ENCODE measurements at places on chromosomes 7 and 10. TPM values are rescaled to one million over a fixed set of nuclear protein-coding genes. Genes with fewer than 3 reads are reported as not detected.

- H3K4me1 ChIP-seq, result no peaks in the 10 kb centered on the region
- DNase-seq, result no peak
- no peak overlapping the region for H3K27ac ChIP-seq
- H3K27me3 ChIP-seq, result no peaks in the 10 kb centered on the region
- no peaks in the 10 kb centered on the region for H3K36me3 ChIP-seq
- no peak overlapping the region for H3K4me3 ChIP-seq
Observed at GRCh38 chr7:117741962-117742361, 131.3 kb downstream of the CTTNBP2 start.

DNA sequence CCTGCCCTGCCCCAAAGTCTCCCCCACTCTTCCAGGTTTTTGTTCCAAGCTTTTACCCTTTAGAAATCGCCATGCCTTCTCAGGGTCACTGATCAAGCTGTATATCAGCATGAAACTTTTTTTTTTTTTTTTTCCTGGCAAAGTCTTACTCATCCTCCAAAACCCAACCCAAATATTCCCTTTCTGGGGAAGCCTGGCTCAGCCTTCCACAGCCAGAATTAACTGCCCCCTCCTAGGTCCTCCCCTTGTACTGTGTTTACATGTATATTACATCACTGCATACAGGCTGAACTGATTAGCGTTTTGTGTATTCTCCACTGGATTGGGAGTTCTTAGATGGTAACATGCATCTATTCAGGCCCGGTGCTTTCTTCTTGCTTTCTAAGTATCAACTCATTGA, 4.6 kb upstream of the NOBOX start:
- peaks cover 8% of the 10 kb centered on the region for H3K4me1 ChIP-seq
- no peak for DNase-seq
- no peaks in the 10 kb centered on the region for H3K36me3 ChIP-seq
- no peak overlapping the region for H3K27ac ChIP-seq
- H3K27me3 ChIP-seq, result no peaks in the 10 kb centered on the region
- no peak overlapping the region for H3K4me3 ChIP-seq

- no peak for DNase-seq
- H3K4me1 ChIP-seq, result no peaks in the 10 kb centered on the region
- no peak overlapping the region for H3K4me3 ChIP-seq
- no peaks in the 10 kb centered on the region for H3K27me3 ChIP-seq
- no peak overlapping the region for H3K27ac ChIP-seq
Observed at GRCh38 chr7:118040562-118040961, 143.4 kb upstream of the LSM8 start.

GRCh38 chr7:117269886-117270285, 53.0 kb downstream of the WNT2 start:
- no peak overlapping the region for H3K27ac ChIP-seq
- H3K4me3 ChIP-seq, result no peak overlapping the region
- no peaks in the 10 kb centered on the region for H3K27me3 ChIP-seq

GRCh38 chr10:113997428-113997827, 46.2 kb upstream of the ADRB1 start:
- H3K27ac ChIP-seq, result no peak overlapping the region
- H3K4me3 ChIP-seq, result no peak overlapping the region
- DNase-seq, result no peak
- H3K4me1 ChIP-seq, result no peaks in the 10 kb centered on the region
- H3K27me3 ChIP-seq, result no peaks in the 10 kb centered on the region
- no peaks in the 10 kb centered on the region for H3K36me3 ChIP-seq

DNA sequence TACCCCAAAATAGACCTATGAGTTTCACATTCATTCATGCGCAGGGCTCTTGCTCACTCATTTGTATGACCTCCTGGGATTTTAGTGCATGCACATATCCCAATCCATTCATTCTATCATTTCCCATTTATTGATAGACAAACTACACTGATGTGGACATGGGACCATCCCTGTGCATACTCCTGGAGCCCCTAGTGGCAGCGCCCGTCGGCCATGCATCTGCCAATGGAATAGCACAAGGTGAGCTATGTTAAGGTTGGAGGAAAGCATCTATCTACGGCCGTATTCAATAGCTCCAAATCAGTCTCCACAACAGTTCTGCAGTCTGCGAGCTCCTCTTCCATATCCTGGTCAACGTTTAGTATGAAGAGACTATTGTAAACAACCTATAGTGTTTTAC, 31.7 kb upstream of the FIGNL1 start:
- H3K4me3 ChIP-seq, result no peak overlapping the region
- H3K4me1 ChIP-seq, result no peaks in the 10 kb centered on the region
- no peak for DNase-seq
- H3K27me3 ChIP-seq, result no peaks in the 10 kb centered on the region
- H3K36me3 ChIP-seq, result no peaks in the 10 kb centered on the region

DNA sequence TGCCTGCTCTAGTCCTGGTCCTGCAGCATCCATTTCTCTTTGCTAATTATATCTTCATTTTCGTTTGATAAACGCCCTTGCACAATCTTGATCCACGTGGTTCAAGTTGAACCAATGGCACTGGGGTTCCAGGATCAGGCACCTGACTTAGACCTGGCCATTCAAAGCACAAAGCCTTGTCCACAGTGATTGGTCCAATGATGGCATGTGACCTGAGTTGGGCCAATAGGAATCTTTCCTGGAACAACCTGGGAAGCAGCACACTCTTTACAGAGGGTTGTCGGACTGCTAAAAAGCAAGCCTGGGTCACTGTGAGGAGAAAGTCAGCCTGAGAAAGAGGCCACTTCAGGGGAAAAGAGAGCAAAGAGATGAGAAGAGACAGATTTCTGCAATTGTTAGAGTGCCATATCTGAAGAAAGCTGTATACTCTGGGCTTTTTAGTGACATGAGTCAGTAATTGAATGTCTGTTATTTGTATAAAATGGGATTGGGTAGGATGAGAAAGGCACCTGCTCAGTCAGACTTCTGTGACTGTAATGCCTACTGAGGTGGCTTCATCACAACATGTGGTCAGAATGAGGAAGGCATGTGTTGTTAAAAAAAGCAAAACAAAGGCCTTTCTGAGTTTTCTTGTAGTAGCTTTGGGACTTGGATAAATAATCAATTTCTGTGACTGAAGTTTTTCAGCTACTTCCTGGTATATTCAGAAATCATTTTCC, 4.4 kb upstream of the STEAP4 start:
- no peak overlapping the region for H3K4me3 ChIP-seq
- H3K27me3 ChIP-seq, result no peaks in the 10 kb centered on the region
- DNase-seq, result no peak
- no peak overlapping the region for H3K27ac ChIP-seq
- H3K4me1 ChIP-seq, result no peaks in the 10 kb centered on the region

GRCh38 chr7:125112850-125113249, 183.2 kb upstream of the POT1 start:
- H3K27me3 ChIP-seq, result no peaks in the 10 kb centered on the region
- DNase-seq, result no peak
- no peaks in the 10 kb centered on the region for H3K4me1 ChIP-seq
- H3K36me3 ChIP-seq, result no peaks in the 10 kb centered on the region
- no peak overlapping the region for H3K4me3 ChIP-seq
- H3K27ac ChIP-seq, result no peak overlapping the region

DNA sequence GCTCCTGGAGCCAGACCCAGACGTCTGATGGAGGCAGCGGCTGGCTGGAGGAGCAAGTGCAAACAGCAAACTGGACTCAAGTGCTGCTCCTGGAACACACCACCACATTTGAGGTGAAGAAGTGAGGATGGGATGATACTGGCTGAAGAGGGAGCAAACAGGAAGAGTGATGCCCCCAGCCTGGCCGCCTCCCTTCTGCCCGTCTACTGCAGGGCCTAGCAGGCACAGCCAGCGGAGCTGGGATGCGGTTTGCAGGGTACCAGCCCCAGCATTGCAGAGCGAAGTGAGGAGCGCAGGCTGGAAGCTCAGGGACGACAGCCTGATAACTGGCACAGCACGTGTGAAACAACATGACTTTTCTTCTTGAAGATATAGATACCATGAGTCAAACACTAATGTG, 111.8 kb upstream of the ZNF32 start:
- H3K27ac ChIP-seq, result no peak overlapping the region

AGR3 gene
- total RNA-seq, result not detected

SLC16A12 gene
- not detected for total RNA-seq

LIPK gene
- not detected for total RNA-seq
